Left forelimb (tissue), 1 donor: ENCODE measurements at places on chromosomes 5 and 9.

- no peak for DNase-seq
Measured at GRCh38 chr5:106094204-106094607, 1576.5 kb downstream of the EFNA5 start.

GRCh38 chr9:129752900-129753729, at the start of gene PTGES:
TSS of gene PTGES (minus strand) at chr9:129753042. CDS start at chr9:129753012, 30 bp downstream.
- DNase-seq = peak; percentile 89

DNA sequence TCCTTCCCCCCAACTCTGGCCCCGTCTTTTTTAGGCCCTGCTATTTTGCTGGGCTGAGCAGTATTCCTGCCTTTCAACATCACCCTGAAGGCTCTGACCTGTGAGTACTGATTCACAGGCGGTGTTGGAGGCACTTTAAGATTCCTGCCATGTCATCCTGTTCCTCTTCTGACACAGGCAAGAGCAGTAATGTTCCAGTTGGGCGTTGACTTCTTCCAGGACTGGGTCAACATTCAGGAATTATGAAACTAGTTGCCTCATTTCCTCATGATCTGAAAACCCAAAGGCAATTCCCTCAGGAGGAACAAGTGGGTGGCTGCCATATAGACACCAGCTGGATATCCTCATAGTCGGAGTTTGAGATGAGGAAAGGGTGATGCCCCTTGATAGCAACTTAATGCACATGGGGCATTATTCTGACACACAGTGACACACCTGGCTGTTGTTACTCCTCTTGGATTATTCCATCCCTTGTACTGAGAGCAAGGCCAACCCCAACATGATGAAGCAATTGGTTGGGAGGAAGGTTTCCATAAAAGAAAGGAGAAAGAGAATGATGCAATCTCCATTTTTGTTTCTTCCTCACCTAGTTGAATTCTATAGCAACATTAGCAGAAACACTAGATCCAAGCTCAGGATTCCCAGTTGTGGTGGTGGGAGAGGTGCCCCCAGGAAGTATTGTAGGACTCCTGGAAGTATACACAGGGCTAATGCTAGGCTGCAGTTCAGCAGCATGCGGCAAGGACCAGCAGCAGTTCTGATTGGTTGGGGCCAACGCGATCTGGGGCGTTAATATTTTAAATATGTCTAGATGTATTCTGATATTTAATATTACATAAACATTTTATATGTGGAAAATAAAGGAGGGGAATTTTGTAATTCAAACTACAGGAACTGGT, 19.6 kb upstream of the GLRX start:
- peak; percentile 9 for DNase-seq

GRCh38 chr5:168020542-168021294, 270.7 kb upstream of the WWC1 start:
- no peak for DNase-seq

- DNase-seq = no peak
Measured at GRCh38 chr5:101860145-101860544, 435.9 kb downstream of the SLCO4C1 start.

DNA sequence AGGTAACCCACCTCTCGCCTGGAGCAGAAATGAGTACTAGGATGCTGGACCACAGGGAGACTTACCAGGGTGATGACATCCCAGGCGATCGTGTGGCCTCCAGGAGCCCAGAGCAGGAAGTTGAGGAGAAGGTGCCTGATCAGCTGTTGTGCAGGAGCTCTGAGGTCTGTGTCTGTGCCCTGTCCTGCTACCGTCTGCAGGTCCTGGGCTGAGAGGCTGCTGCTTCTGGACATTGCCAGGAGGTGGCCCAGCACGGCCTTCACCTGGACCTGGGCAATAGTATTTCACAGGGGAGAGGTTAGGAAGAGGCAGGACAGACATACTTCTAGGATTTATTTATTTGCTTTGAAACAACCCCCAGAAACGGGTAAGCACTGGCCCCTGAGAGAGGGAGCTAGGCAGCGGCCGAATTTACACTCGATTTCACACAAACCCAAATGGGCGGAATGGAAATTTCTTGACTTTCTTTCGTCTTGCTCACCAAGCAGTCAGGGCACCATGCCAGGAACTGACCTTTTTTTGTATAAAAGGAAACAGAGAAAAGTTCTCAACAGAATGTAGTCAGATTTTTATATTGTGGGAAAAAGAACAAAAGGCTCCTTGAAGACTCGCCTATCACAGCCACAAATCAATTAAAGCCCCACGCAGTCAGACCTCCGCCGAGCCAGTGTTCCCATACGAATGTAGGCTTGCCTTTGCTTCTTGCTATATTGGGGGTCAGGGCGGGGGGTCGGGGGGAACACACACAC, 210.3 kb downstream of the FANCC start:
- DNase-seq = no peak

- DNase-seq = no peak
Measured at GRCh38 chr5:14752497-14753071, 88.1 kb downstream of the OTULIN start.

DNA sequence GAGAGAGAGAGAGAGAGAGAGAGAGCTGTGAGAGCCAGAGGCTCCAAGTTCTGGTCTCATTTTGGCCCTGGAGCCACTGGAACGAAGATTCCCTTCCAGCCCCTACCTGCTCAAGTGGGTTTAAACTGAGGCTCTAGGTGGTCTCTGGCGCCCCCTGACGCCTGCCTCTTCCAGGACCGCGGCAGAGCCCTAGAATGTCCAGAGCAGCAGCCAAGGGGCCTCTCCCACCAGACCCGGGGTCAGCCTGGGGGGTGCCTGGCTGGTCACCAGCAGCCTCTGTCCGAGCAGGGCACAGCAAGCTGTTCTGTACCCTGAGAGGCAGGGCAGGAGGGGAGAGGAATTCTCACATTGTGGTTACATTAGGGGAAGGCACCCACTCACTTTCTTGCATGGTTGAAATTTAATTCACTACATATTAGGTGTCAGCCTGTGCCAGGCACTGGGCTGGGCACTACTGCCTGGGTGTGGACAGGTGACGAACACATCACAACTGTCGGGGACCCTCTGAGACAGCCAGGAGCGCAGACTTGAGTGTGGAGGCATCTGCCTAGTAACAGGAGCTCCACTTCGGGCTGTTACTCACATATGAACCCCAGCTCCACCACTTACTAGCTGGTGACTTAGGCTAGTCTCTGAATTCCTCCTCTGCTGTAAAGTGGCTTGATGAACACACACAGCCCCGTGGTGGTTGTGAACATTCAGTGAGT, 44.5 kb downstream of the AMBP start:
- peak; percentile 55 for DNase-seq

DNA sequence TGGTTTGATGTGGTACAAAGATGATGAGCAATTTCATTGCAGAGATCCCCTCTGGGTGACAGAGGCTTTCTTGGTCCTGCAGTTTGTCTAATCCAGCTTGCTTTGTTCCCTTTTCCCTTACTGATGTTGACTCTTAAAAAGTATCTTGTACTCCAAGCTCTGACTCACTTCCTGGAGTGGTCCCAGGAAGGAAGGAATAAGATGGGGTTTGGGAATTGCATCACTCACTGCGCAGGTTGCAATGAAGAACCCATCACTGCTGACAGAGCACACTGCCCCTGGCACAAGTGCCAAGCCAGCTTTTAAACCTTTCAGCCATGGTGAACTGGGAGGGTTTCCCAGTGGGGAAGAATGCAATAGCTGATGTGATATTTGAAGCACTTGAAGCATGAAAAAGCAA, 662.2 kb upstream of the CTNND2 start:
- DNase-seq = no peak

GRCh38 chr5:111236995-111237394, 12.8 kb downstream of the CAMK4 start:
- DNase-seq = no peak

- DNase-seq = no peak
Measured at GRCh38 chr9:35552837-35553236, 52.2 kb upstream of the TESK1 start.

DNA sequence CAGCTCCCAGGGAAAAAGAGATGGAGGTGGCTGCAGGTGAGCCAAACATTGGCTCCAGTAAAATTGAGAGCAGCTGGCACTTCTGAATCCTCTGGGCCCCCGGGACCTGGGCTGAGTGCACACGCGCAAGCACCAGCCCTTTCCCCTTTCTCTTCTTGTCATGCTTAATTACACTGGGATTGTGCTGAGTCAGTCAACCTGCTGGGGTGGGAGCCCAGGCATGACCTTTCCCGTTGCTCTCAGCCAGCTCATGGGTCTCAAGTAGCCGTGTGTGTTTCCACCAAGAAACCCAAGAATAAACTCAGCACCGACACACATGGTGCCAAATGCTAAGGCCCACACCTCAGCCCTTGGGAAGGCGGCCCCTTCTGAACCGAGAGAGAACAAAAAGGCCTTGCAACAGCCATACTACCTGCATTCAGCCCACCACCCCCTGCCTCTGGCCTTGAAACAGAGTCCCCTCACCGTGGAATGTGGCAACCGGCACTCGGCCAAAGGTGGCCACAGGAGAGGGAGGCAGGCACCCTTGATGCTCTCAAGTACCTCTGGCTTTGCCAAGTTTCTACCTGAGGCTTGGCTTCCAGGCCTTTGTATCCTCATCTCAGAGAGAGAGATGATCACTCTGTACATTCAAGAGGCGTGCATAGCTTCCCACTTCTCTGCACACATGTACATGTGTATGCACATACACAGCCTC, 28.1 kb downstream of the SLIT3 start:
- DNase-seq = no peak

- DNase-seq = no peak
Measured at GRCh38 chr9:136331556-136332481, 4.5 kb downstream of the GPSM1 start.

- DNase-seq = no peak
Measured at GRCh38 chr5:15762668-15763067, 262.7 kb downstream of the FBXL7 start.

- DNase-seq = no peak
Measured at GRCh38 chr5:146137967-146138403, 32.6 kb upstream of the PLAC8L1 start.

- DNase-seq = no peak
Measured at GRCh38 chr9:19551124-19551929, 142.5 kb downstream of the ACER2 start.

GRCh38 chr9:129541270-129541669, 79.6 kb downstream of the C9orf50 start:
- no peak for DNase-seq

- DNase-seq = no peak
Measured at GRCh38 chr5:54837093-54837492, 148.3 kb downstream of the ESM1 start.

- no peak for DNase-seq
Measured at GRCh38 chr9:91494751-91495150, 71.1 kb upstream of the NFIL3 start.

GRCh38 chr5:94693845-94694370, 75.4 kb downstream of the SLF1 start:
- DNase-seq = no peak

DNA sequence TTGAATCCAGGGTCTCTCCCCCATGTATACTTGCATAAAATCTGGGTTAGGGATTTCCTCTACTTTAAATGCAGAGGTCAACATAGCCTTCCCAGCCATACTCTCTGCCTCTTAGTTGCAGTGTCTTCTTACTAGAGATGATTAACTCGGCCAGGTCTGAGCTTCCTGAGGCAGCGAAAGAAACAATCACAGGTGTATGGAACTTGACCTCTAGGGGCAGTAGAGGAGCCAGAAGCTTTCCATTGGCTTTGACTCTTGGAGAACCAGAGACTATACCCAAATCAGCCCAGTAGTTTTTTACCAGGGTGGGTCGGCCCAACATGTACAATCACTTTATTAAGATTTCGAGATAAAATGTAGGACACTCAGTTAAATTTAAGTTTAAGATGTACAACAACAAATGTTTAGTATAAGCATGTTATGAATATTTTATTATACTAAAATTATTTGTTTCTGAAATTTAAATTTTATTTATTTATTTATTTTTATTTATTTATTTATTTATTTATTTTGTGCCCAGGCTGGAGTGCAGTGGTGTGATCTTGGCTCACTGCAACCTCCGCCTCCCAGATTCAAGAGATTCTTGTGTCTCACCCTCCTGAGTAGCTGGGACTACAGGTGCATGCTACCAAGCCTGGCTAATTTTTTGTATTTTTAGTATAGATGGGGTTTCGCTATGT, 48.0 kb upstream of the DMRT3 start:
- DNase-seq = no peak

- DNase-seq = no peak
Measured at GRCh38 chr5:35819668-35820067, 37.0 kb upstream of the IL7R start.

GRCh38 chr9:84283946-84284345, 56.6 kb downstream of the SLC28A3 start:
- DNase-seq = no peak

DNA sequence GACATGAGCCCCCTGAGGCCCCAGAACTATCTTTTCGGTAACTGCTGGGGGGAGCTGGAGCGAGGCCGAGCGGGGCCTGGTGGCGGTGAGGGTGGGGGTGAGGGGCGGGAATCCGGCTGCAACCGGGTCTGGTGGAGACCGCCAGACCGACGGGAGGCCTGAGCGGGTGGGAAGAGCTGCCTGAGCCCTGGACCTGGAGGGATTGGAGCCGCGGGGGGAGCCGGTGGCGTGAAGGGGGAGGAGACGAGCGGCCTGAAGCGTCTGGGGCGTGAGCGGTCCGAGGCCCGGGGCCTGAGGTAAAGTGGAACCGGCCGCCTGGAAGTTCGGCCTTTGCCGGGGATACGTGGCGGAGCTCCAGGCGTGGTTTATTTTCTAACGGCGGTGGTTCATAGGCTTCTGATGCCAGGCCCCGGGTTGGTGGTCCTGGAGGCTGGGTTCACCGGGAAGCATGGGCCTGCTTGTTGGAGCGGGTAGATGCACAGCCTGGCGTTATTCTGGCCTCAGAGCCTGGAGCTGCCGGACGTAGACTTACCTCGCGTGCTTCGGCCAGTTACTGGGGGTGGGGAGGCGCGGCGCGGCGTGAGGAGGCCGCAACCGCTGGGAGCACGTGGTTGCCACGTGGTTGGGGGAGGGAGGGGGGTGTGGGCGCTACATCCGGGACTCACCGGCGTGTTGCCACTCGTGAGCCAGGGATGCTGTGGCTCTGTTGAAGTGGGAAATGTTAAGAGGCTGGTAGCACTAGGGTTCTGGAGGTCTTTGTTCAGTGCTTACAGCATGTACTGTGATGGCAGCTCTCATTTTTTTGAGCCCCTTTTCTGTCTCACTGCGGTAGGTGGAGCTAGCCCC, 544 bp downstream of the NPM1 start:
- peak; percentile 88 for DNase-seq

DNA sequence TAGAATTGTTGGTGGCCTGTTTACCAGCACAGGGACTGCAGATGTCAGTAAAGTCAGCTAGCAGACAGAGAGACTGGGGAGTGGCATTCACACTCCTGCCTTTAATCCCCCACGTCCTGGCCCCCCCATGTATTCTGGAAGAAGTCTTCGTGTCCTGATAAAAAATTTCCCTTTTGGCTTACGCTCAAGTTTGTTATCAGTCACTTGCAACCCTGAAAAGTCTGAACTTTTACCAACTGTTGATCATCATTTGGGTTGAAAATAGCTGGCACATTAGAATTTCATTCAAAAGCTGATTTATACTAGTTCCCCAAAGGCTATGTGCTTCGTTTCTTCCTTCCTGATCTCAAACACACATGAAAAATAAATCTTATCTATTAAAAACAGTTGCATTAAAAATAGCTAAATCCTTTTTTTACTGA, 5.8 kb upstream of the CRHBP start:
- DNase-seq = no peak
